Skeletal muscle cell (primary cell): ENCODE measurements at places on chromosomes 3 and 15.

GRCh38 chr15:70121624-70122302, 24.0 kb upstream of the TLE3 start:
- DNase-seq: peak; percentile 81

- DNase-seq: no peak
These were observed at the start of gene TMEM212 for GRCh38 chr3:171842864-171843518. Gene TMEM212, plus strand, starts transcription at chr3:171843349. Its CDS starts 35 bp downstream, at chr3:171843384.

- no peak for DNase-seq
These were observed 924 bp upstream of the SIN3A start for GRCh38 chr15:75452364-75452864.

DNA sequence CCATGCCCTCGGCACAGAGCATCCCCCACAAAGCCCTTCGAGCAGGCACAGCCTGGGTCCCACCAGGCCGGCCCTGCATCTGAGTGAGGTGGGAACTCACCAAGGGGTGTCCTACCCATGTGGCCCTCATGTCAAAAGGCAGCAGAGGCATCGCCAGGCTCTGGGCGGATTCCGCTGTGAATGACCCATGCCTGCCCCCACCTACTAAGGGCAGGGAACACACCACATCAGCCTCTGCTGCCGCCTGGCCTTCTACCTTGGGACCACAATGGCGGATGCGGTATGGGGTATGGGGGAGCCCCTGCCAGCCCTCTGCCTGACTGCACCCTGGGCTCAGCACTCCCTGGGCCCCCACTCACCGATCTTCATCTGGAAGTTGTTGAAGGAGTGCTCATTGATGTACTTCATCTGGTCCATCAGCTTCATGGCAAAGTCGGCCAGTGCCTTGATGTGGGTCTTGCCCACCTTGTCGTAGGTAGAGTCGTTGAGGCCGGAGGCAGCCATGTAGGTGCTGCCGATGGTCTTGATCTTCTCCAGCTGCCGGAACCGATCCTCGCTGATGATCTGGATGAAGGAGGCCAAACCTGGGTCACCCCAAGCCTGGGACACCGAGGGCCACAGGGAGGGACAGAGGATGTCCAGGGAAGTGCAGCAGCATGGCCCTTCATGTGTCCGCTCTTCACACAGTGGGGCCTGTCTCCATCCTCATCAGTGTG, 87.8 kb downstream of the SEC22A start:
- no peak for DNase-seq

GRCh38 chr3:77052051-77052501, 12.2 kb downstream of the ROBO2 start:
- no peak for DNase-seq

DNA sequence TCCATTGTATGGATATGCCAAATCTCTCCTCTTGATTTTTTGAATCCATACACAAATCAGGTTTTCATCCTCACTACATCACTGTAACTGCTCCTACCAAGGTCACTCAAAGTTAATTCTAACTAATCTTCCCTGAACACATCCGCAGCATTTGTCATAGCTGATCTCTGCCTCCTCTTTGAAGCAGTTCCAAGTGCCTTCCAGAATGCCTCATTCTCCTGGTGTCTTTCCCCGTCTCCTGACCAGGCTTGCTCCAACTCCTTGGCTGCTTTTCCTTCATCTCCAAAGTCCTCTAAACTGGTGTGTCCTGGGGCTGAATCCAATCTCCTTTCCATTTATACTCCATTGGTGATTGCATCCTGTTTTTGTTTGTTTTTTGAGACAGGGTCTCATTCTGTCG, 26.8 kb downstream of the KLHDC8B start:
- DNase-seq: no peak

GRCh38 chr15:90868261-90868689, at the start of gene FURIN:
Gene FURIN, plus strand, starts transcription at chr15:90868588. Its CDS starts 7,153 bp downstream, at chr15:90875741.
- DNase-seq: no peak

- peak; percentile 93 for DNase-seq
These were observed 284.5 kb upstream of the MME start for GRCh38 chr3:154795582-154795981.

DNA sequence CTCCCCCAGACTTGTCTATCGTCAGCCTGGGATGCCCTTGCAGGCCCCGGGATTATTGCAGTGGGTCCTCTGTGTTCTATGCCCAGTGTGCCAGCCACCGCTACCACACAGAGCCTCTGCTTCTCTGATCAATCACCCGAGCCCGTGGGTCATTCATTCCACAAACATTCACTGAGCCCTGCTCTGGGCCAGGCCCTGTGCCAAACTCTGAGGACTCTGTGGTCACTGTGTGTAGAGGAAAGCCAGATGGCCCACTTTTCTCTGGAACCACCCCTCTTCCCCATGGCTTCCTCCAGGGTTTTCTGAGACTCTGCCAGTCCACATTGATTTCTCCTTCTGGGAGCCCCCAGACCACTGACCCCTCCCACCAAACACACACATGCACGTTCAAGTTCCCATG, 55.5 kb downstream of the BSN start:
- DNase-seq: no peak

GRCh38 chr3:78632925-78633553, 1134.8 kb downstream of the ROBO1 start:
- no peak for DNase-seq

GRCh38 chr3:94115482-94115881, 52.6 kb downstream of the NSUN3 start:
- no peak for DNase-seq

DNA sequence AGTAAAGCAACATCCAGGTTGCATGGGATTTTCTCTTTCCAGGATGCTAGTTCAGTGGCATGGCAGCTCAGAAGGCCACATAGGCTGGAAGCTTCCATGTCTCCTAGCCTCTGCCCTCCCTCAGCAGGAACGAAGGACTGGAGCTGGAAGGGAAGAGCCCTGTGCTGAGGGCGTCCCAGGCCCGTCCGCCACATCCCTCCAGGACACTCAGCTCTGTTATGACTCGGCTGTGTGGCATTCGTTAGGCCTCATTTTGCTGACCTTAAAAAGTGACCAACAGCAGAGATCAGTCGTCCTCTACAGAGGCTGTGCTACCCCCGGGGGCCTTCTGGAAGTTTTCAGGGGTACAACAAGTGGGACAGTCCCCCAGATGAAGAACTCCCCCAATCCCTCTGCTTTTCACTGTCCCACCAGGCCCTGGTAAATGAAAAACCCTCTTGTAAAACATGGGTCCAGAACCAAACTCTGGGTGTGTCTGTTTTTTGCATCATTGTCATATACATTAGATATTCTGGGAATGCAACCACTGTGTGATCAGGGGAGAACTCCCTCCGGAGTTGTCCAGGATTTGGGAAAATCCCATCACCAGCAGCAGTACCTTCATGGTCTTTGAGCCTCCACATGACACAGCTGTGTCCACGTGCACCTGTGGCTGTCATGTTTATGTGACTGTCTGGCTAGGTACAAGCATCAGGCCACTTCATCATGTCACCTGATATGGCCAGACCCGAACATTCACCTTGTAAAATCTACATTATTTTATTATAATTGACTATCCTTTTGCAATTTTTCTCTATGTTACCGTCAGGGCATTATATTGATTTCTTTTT, 149.9 kb downstream of the OR4M2 start:
- DNase-seq: no peak

DNA sequence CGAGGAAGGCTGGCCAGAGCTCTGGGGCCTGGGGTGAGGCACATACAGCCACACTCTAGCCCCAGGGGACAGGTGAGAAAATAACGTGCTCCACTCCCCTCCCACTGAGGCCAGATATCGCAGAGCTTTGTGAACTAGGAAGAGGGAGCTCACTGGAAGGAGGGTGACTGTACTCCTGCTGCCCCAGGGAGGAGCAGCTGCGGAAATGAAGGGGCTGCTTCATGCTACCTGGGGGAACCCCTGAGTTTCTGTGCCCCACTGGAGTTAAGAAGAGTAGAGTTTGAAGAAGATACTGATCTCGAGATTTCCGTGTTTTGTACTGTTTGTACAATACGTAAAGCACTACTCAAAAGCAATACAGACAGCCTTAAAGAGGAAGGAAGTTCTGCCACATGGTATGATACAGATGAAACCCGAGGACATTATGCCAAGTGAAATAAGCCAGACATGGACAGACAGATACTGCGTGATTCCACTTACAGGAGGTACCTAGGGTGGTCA, 44.6 kb downstream of the CMTM6 start:
- DNase-seq: no peak

DNA sequence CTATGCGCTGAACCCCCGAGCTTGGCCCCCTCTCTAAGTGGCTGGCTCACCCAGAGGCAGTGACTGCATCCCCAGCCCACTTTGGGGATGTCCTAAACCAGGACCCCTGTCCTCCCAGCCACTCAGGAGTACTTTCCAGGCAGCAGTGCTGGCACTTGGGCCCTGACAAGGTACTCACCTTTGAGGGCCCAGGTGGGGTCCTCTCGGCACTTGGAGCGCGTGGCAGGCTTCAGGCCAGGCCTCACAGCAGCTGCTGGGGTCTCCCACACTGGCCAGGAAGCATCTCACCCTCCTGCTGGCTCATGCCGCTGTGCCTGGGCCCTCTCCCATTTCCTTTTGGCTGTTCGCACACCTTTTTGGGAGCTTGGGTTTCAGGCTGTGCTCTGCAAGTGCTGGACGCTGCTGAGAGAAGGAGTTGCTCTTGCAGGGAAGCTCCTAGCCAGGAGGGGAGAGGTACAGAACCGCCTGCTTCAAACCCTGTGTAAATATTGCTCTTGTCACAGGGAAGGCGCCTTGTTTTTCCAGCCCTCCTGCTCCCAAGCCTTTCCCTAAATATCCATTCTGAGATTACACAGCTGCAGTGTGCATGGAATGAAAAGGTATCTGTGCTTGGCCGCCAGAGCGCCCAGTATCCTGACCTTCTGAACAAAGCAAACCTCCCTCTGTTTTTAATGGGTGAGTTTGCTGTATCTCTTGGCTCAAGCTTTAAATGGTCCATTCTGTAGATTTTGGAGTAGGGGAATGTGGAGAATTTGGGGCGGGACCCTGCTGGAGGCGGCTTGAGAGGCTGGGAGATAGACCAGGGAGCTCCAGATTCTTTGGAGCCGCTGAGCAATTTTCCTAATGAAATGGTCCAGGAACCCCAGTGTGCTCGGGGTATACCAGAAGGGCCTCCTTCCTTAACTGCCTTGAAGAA, 45.6 kb downstream of the DNASE1L3 start:
- DNase-seq: no peak

GRCh38 chr3:196081002-196081833, 672 bp downstream of the TFRC start:
- no peak for DNase-seq

- DNase-seq: no peak
These were observed 57.2 kb downstream of the THBS1 start for GRCh38 chr15:39638041-39638440.

DNA sequence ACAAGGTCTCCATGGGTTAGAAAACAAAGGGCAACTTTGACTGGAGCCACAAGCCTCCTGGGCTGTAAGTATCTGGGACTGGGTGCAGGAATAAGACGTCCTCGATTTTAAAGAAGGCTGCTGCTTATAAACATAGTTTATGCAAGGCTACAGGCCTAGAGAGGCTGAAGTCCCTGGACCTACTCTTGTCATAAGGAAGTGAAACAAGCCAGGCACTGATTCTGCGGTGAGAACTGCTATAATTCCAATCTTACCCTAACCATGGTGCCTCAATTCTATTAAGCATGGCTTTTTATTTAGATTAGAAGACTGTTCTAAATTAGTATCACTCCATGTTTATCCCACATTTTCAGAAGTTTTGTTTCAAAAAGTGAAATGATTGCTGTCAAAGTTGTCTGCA, 777.6 kb downstream of the PLOD2 start:
- DNase-seq: no peak

- no peak for DNase-seq
These were observed 50.0 kb upstream of the ZNF280D start for GRCh38 chr15:56783156-56783856.

- peak; percentile 49 for DNase-seq
These were observed 21.5 kb downstream of the CFAP161 start for GRCh38 chr15:81155375-81156218.

DNA sequence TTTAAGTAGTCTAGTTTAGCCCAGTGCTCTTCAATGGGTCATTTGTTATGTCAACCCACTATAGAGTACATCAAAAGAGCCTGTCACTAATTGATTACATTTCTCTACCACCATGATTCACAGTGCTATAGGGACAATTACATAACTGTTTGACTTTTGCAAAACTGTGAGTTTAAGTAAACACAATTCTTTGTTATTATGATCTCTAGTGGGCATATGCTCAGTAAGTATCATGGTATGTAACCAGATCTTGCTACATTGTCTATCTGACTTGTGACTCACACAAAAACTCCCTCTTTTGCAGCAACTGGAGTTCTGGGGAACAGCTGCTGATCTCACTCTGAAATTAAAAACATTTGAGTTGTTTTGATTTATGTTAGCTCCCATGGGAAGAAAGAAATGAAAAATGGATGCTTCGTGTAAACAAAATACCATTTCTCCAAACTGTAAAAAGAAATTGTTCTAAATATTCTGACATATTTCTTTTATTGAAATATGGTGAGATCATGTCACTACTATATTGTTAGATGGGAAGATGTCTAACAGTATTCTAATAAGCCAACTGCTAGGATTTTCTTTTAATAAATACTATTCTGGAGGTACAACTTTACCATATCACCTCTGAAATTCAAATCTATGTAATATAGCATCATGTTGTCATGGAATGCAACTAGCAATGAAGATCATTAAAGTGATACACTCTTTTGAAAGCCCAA, 470.4 kb downstream of the ROBO1 start:
- DNase-seq: peak; percentile 88

DNA sequence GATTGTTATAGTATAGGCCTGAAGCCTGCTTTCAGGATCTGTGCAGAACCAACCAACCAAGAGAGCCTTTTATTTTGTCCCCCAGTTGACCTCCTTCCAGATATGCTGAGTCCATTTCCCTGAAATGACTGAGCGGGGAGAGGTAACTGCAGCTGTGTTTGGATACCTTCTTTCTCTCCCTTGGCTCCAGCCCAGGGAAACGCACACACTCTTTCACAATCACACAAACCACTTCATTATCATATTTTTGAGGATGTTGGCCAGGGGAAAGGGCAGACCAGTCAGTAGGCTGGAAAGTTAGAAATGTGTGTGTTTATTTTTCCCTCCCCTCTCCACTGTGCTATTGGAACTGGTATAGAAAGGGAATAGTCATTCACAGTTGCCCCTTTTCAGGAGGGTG, 417.7 kb upstream of the TBL1XR1 start:
- DNase-seq: peak; percentile 97

DNA sequence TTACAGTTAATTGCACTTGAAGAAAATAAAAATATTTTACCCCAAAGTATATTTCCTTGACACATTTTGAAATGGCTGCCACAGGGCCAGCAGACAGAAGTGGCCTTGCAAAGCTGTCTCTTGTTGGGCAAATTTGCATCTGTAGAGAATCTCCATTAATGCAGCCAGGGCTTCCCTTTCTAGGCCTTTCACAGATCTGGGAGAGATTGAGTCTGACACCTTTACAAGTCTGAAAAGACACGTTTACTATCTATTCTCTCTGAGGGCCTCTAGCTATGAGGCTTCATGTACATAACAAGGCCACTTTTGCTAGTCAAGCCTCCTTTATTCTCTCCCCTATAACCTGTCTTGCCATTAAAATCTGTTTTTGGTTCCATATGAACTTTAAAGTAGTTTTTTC, 135.9 kb downstream of the ANO10 start:
- no peak for DNase-seq

DNA sequence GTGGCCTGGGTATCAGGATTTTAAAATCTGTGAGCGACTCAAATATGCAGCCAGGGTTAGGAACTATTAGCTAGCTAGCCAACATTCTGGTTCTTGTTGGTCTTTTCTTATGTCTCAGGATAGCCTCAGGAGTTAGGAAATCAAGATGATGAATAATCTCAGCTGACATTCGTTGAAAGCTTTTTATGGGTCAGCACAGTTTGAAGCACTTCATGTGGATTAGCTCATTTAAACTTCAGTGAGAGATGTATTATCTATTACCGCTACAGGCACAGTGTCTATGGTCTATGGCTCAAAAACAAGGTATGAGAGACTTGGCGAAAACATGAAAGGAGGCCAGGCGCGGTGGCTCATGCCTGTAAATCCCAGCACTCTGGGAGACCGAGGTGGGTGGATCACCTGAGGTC, 187.5 kb upstream of the THRB start:
- peak; percentile 33 for DNase-seq
